Adipocyte (in vitro differentiated cells): ENCODE measurements at places on chromosomes 7 and 10.

DNA sequence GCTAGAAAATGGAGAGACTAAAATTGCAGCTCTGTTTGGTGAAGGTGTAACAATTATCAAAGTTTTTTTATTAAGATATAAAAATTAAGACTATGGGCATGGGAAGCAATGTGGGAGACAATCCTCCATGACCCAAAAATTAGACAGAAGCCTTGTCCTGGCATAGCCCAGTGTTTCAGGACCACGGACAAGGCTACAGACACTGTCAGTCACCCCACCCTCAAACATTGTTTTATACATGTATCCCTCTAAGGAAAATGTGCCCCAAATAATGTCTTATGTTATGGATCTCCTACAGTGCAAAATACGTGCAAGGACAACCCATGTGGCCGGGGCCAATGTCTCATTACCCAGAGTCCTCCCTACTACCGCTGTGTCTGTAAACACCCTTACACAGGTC is 24.0 kb downstream of the HABP2 start:
- DNase-seq = peak; percentile 56

DNA sequence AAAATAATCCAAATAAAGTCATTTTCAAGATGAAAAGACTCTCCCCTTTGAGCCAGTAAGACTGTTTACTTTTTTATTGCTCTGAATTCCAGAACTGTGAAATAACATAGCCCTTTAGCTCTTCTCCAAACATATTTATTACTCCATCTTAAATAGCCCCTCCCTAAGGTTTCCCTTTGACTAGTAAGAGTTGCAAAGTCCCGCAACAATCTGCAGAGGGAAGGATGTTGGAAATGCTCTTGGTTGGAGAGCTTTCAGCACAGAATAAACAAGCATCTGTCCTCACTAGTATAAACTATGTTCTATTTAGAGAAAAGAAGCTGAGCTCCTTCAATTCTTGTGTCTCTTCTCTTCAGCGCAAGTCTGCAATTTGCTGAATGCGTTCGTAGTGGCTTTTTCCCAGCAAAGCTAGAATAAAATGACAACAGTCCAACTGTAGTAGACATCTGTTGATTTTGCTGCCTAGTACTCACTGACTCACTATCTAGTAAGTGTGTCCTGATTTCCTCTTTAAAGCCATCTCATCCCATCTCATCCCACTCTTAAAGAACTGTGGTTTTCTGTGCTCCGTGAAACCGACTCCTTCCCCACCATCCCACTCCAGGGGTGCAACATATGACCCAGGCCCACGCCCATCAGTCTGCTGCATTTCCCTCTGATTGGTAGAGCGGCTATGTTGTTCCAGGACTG is 104.0 kb downstream of the FAM107B start:
- DNase-seq = peak; percentile 70

DNA sequence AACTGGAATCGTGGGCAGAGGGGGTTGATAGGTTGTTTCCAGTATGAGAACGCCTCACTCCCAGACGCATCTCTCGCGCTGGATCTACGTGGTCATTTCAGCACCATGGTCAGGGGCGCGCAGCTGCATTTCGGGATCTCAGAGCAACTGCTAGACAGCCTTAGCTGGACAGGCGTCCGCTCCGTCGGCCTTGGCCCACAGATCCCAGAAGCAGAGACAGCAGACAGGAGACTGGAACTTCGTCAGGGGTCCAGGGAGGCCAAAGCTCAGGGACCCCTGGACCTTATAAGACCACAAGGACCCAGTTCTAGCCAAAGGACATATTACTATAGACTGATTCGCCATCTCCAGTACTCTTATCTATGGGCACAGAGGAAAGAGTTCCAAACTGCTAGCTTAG is 5.3 kb downstream of the NEUROG3 start:
- peak; percentile 68 for DNase-seq

- no peak for DNase-seq
Measured at GRCh38 chr10:35306852-35307251, 29.5 kb upstream of the CCNY start.

GRCh38 chr10:110833234-110833940 is 38.3 kb upstream of the PDCD4 start:
- no peak for DNase-seq

- DNase-seq = no peak
Measured at GRCh38 chr10:61903928-61904344, 2.4 kb downstream of the ARID5B start.

GRCh38 chr7:34156336-34156735 is 251.0 kb downstream of the BMPER start:
- DNase-seq = no peak

DNA sequence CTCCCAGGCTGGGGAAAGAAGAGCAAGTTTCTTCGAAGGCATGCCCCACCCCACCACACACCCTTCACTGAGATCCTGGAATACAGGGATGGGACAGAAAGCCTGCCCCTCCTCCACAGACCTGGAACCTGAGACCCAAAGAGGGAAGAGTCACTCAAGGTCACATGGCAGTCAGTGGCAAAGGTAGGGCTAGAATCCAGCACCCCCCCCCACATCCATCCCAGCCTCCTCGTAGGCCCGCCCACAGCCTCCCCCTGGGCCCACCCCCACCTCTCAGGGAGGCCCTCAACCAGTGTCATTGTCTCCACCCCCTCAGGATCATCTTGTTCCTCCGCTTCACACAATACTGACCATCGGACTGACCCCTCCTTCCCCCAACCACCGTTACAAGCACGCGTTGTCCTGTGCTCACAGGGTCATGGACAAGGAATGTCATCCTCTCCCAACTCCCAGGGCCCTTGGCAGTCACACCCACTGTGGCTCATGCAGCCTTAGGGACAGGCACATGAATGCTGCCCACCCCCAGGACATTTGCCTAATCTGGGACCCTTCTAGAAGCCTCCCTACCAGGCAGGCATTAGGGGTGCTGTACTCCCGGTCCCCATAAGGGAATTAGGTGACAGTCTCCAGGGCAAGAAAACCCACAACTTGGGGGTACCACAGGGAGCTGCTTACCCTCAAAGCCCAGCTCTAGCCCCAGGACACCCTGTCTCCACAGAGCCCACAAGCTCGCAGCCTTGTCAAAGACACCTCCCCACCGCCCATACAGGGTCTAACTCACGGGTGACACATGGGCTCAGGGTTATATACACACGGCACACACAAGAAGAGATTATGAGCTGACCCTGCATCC is 1.4 kb downstream of the KCNH2 start:
- no peak for DNase-seq

- DNase-seq = no peak
Measured at GRCh38 chr10:116055917-116056252, 217.1 kb downstream of the GFRA1 start.

DNA sequence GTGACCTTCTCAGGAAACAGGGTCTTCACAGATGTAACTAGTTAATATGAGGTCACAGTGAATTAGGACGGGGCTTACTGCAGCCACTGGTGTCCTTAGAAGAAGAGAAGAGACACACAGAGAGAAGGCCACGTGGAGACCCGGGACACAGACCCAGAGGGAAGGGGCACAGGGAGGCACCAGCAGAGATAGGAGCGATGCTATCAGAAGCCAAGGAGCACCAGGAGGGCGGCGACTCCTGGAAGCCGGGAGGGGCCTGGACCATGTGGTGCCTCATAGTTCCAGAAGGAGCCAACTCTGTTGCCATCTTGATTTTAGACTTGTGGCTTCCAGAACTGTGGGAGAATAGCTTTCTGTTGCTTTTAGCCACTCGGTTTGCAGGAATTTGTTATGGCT is 505.9 kb downstream of the TCERG1L start:
- no peak for DNase-seq

GRCh38 chr7:44769376-44769775 is 20.7 kb downstream of the ZMIZ2 start:
- DNase-seq = no peak

GRCh38 chr10:127600479-127600878 is 51.4 kb downstream of the NPS start:
- DNase-seq = no peak

DNA sequence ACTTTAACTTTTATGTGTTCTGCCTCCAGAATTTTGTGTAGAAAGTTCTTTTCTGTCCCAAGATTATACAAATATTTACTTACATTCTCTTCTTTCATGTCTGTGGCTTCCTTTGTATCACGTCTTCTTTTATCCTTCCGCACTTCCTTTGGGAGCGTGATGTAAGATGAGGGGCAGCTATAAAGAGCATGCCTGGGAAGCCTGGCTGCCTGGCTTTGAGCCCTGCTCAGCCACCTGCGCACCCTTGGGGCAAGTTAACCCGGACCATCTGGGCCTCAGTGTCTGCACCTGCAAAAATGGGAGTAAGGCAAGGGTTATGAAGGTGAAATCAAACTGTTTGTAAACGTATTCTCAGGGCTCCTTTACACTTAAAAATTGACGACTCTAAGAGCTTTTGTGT is 25.2 kb downstream of the PALD1 start:
- no peak for DNase-seq

DNA sequence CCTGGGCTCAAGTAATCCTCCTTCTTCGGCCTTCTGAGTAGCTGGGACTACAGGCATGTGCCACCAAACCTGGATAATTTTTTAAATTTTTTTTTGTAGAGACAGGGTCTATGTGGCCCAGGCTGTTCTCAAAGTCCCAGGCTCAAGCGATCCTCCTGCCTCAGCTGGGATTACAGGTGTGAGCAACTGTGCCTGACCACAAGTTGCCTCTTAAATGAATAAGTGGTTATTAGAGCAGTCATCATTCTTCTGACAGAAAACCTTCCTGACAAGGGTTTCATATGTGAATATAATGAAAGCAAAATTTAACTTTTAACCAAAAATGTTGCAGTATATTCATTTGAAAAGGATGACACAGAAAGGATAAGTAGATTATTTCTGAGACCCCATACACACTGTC is 532.5 kb downstream of the GRM8 start:
- DNase-seq = no peak

- DNase-seq = no peak
Measured at GRCh38 chr10:25487266-25487665, 312.5 kb downstream of the GPR158 start.

GRCh38 chr10:13681528-13681927 is 94.8 kb downstream of the PRPF18 start:
- DNase-seq = no peak

GRCh38 chr7:142248166-142249160 is 9.4 kb downstream of the PRSS58 start:
- no peak for DNase-seq

GRCh38 chr7:75965617-75966016 is 28.8 kb downstream of the TMEM120A start:
- DNase-seq = no peak

GRCh38 chr7:30837581-30837980 is 66.4 kb downstream of the MINDY4 start:
- no peak for DNase-seq

DNA sequence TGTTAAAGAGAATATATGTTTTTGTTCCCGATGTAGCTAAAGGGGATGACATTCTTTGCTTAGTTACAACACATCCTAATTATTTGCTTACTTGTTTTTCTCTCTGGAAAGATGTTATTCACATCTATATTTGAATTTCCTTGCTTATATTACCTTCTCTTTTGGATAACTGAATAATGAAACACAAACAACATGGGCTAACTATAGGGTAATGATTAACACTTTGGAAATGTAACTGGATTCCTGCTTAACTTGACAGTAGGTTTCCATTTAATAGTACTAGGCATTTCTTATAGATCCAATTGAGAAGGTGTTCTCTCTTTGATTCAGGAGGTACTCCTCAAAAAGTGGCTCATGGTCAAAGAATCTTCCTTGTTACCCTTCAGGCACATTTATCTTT is 141.1 kb downstream of the CCSER2 start:
- DNase-seq = no peak

GRCh38 chr10:75018251-75018650 is 93.2 kb upstream of the SAMD8 start:
- no peak for DNase-seq

DNA sequence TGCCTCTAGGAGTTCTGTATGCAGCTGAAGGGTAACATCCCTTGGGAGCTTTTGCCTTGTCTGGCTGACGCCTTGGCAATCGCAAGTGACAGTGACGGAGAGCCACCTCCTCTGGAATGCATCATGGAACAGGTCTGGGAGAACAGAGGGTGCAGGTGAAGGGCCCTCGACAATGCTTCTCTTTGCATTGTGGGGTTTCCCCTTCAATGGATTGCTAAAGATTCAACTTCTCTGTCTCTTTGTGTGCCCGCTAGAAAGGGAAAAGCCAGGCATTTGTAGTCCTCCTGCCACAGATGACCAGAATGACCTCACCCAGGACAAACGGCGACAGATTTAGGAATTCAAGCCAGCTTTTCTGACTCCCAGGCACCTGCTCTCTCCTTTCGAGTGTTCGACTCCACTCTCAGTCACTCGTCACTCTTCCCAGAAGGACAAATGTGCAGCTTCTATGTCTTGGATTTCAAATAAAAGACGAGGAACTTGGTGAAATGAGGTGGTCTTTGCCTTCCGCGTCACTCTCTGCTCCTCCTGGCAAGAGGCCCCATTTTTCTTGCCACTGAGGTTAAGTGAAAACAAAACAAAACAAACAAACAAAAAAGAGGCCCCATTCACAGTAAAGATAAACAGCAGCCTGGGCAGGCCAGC is 26.1 kb downstream of the IL2RA start:
- no peak for DNase-seq

GRCh38 chr7:108181073-108181985 is 51.2 kb upstream of the LAMB4 start:
- peak; percentile 80 for DNase-seq

DNA sequence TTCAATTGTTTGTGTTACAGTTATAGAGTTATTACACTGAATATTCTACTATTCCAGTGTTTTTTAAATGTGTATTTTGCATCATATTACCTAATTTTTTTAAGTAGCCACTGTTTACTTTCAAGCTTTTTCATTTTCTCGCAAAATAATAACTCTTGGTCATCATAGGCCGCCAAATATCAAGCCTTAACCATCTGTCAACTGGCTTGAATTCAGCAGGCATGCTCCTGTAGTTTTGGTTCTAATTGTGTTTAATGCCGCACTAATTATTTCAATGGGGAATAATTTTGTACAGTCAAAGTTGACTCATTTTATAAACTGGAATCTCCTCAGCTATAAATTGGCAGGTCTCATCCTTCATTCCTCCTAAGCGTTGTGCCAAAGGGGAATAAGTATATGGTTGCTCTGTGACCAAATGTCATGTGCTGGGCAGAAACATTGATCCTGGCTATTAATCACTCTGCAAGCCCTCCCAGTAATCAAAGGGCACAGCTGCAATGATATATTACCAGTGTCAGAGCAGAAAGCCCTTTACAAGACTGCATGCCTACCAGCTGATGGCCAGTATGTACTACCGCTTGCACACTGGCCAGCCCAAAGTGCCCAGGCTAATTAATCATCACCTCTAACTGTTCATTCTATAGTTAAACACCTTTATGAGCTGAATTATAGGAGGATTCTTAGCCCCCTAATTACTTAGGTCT is 74.8 kb downstream of the SKAP2 start:
- DNase-seq = no peak

GRCh38 chr7:7221599-7222038 is 39.3 kb downstream of the C1GALT1 start:
- peak; percentile 82 for DNase-seq

DNA sequence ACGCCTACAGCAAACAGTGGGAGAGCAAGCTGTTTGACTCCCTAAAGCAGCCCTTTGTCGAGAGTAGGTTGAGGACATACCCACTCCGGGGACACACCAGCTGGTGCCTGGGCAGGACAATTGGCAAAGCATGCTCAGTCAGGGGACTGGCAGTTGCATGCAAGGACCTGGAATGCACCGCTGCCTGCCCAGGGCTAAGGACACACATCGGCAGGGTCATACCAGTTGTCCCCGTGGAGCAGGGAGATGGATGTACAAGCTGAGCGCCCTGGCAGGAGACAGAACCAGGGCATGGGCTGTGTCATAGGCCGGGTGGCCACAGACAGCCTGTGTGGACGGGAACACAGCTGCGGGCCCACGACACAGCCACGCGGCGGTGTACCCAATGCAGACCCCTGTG is 18.3 kb upstream of the ELN start:
- DNase-seq = no peak

GRCh38 chr10:47090903-47091302 is 179.7 kb downstream of the PTPN20 start:
- DNase-seq = peak; percentile 73
